ENCODE measurements at places on chromosomes 6 and 20.

GRCh38 chr20:51660672-51661608, 107.2 kb downstream of the ATP9A start:
- DNase-seq = no peak

DNA sequence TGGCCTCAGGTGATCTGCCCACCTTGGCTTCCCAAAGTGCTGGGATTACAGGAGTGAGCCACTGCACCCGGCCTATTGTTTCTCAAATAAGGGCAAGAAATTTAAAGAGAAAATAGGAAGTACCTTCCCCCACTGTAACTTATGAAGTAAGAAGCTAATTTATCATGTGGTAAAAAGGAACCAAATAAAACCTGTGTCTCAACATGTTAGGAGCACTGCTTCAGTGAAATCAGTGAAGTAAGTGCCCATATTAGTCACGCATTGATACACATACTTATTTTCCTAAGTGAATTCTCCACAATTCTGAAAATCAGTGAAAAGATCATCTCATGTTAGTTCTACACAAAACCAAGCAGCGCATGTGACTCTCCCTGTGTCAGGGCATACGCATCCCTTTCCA, 14.2 kb upstream of the LPA start:
- DNase-seq = no peak

DNA sequence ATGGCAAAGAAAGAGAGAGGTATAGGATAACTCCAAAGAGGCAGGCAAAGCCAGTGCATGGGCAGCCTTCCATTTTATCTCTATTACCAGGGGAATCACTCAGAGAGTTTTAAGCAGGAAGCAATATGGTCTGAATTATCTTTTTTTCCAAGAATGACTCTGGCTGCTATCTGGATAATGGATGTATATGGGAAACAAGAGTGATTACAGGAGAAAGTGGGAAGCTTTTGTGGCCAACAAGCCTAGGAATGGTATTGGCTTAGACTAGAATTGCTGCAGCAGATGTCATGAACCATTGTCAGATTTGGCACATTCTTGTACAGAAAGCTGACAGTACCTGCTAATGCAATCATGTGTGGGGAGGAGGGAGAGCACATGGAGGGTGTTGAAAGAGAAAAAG, 73.0 kb upstream of the BTBD3 start:
- no peak for DNase-seq

- no peak for DNase-seq
Observed at GRCh38 chr6:119218548-119218947, 131.0 kb downstream of the MAN1A1 start.

DNA sequence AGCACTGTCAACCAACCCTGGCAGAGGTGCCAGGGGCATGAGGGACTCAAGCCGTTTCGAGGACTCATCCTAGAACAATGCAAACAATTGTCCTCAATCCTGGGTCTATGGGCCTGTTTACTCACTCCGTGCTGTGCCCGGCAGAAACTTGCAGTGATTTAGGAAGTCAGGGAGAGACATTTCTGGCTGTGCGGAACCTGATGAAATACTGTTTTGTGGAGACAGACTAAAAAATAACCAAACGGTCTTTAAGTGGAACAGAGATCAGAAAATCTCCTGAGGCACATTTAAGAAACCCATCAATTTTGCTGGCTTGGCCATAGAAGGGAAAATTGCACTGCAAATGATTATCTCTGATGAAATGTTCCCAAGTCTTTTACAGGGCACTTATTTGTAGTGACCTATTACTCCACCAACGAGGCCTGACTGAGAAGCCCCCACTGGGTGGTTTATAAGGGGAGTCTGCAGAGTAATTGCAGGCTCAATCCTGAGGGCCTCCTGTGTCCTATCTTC, 79.8 kb upstream of the KCNK16 start:
- no peak for DNase-seq

DNA sequence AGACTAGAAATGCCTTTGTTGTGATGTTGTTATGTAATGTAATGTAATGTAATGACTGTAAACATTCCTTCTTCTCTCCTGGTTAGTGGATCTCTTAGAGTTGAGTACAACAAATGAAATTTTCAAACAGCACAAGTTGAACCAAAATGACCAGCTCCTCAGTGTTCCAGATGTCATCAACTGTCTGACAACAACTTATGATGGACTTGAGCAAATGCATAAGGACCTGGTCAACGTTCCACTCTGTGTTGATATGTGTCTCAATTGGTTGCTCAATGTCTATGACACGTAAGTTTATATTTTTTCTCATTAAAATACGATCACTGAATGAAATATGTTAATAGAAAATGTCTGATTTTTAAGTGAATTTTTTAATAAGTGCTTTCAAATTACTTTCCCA, 496.7 kb downstream of the UTRN start:
- no peak for DNase-seq

- DNase-seq = no peak
Observed at GRCh38 chr6:170429450-170429849, 122.9 kb downstream of the FAM120B start.

- no peak for DNase-seq
Observed at GRCh38 chr6:167761794-167762258, 64.9 kb upstream of the AFDN start.

- no peak for DNase-seq
Observed at GRCh38 chr20:33664762-33665144, 2.0 kb upstream of the ACTL10 start.
